Urinary bladder (tissue), 4 donors: ENCODE measurements at places on chromosomes 7 and 10. TPM values are rescaled to one million over a fixed set of nuclear protein-coding genes. Genes with fewer than 3 reads are reported as not detected.

Gene TAS2R3
- total RNA-seq: 7.5 TPM

Gene SLC16A12
- 4.2 TPM for total RNA-seq

Gene KBTBD2
- total RNA-seq: 64.8 TPM

Gene GFRA1
- 60.9 TPM for total RNA-seq

Gene OR2A7
- 5.6 TPM for total RNA-seq

Gene TCAF2
- 3.1 TPM for total RNA-seq

Gene BTAF1
- 81.8 TPM for total RNA-seq

GRCh38 chr7:39621784-39622411 lies 1.5 kb upstream of the RALA start:
- DNase-seq: no peak

- DNase-seq: no peak
These were observed 37.8 kb downstream of the GOLGA7B start for GRCh38 chr10:97887399-97887798.

DNA sequence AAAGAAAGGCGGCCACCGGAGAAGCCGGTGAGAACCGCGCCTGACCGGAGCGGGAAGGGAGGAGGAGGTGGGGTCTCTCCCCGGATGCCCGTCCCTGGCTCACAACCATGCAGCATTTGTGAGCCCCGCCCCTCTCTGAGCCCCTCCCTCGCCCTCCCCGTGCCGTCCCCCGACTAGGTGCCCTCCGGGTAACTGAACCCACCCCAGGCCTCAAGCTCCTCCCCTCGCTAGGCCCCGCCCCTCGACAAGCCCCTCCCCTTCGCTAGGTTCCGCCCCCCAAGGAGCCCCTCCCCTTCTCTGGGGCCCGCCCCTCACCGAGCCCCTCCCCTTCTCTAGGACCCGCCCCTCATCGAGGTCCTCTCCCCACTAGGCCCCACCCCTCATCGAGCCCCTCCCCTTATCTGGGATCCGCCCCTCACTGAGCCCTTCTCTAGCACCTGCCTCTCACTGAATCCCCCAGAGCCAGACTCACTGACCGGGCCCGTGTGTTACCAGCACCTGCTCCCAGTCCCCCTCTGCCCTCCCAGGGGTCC lies 42.2 kb upstream of the HSPB1 start:
- DNase-seq: no peak

DNA sequence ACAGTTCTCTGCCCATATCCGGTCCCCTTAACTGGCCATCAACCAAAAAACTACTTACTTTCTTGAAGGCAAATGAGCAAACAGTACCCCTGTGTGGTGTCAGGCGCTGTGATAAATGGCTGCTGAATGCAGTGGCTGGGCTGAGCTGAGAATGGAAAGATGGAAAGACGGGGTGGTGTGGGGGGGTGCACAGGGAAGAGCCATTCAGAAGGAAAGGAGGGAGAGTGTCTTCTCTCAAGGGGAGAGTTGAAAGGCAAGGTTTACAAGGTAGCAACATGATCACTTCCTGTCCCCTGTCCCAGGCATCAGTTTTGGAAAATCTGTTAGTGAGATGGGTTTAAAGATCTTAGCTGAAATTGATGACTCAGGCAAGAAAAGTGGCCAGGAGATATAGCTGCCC lies 22.5 kb downstream of the EMX2 start:
- no peak for DNase-seq

DNA sequence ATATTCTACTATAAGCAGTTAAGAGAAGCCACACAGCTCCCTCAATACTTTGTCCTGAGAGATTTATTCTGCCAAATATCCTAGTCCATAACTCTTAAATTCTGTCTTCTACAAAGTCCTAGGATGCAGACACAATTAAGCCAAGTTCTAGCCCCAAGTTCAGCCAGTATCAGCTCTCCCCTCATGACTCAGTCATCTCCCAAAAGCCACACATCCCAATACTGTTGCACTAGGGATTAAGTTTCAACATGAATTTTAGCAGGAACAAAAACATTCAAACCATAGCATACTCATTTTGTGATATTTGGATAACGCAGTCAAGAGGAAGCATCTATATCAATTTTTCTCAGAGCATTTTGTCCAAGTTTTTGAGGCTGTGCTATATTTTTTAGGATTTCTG lies 277.4 kb downstream of the FZD1 start:
- DNase-seq: no peak

DNA sequence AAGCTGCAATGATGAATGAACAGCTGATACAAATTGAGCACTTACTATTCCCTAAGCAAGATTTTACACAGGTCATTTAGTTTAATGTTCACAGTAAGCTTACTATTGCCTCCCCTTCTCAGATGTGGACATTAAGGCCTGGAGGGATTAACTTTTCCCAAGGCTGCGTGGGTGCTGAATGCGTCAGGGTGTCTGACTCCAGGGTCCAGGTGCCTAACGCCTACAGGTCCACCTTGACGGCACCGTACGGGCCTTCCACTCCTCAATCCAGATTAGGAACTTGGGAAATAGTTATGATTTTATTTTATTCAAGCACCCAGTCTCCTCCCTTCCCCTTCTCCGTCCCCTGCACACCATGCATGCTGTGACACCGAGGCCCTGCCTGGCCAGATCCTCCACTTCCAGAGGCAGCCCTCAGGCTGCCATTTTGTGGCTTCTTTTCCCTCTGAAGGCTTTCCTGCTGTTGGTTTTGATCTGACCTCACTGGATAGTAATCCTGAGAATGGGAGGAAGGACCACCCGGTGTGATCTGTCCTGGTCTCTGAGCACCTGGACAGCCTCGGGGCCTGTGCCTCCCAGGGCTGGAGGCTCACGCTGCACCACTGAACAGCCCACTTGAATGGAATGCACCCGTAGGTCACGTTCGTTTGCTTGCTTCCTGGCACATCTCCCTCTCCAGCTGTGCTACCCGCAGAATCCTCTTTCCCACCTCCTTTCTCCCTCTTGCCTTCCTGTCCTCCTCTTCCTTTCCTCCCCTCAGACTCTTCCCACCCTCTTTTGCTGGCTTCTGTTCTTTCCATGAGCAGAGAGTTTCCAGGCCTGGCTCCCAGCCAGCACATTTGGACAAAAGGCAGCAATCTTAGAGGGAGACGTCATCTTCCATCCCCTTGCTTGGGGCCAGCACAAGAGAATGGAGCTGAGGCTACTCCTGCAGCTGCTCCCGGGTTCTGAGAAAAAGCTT lies 14.4 kb downstream of the DENND2A start:
- DNase-seq: peak; percentile 97

GRCh38 chr7:112386619-112387018 lies 63.6 kb upstream of the IFRD1 start:
- no peak for DNase-seq

GRCh38 chr7:132240262-132240661 lies 336.0 kb downstream of the PLXNA4 start:
- DNase-seq: no peak

GRCh38 chr10:15336211-15336610 lies 34.9 kb downstream of the FAM171A1 start:
- DNase-seq: no peak

- no peak for DNase-seq
These were observed 460.2 kb downstream of the GRM8 start for GRCh38 chr7:126792521-126792920.

- DNase-seq: no peak
These were observed 19.1 kb downstream of the SKIDA1 start for GRCh38 chr10:21506351-21506750.

DNA sequence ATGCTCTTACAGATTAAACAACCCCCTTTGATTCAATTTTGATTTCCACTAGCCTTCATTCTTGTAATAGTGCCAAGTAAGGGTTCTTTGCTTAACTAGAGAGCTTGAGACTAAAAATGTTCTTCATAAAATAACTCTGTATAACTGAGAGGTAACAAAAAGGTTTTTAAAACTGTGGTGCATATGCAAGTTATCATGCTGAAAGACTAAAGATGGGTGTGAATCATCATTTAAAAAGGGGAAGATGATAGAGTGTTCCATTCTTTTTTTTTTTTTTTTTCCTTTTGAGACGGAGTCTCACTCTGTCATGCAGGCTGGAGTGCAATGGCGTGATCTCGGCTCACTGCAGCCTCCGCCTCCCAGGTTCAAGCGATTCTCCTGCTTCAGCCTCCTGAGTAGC lies 11.1 kb downstream of the MDFIC start:
- DNase-seq: no peak

DNA sequence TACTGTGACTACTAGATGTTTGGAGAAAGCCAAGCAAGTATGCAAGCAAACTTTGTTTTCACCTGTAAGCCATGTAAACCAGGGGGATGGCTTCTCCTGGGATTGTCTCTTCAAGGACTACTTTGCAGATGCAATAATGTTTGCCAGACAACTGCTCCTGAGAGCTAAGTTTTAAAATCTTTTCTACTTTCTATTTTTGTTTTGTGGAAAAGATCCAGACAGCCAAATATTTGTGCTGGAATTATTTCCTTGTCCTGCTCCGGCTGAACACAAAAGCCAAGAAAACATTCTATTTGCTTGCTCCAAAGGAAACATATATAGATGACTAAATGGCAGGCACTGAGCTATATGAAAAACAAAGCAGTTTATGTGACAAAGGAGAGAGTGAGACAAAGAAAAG lies 51.6 kb downstream of the TFPI2 start:
- no peak for DNase-seq

GRCh38 chr10:90959826-90960225 lies 38.9 kb upstream of the ANKRD1 start:
- DNase-seq: no peak
